ENCODE measurements at places on chromosomes 5 and 9. TPM values are rescaled to one million over a fixed set of nuclear protein-coding genes. Genes with fewer than 3 reads are reported as not detected.

- DNase-seq, result no peak
These were observed 12.4 kb upstream of the SHC3 start for GRCh38 chr9:89191004-89191403.

DNA sequence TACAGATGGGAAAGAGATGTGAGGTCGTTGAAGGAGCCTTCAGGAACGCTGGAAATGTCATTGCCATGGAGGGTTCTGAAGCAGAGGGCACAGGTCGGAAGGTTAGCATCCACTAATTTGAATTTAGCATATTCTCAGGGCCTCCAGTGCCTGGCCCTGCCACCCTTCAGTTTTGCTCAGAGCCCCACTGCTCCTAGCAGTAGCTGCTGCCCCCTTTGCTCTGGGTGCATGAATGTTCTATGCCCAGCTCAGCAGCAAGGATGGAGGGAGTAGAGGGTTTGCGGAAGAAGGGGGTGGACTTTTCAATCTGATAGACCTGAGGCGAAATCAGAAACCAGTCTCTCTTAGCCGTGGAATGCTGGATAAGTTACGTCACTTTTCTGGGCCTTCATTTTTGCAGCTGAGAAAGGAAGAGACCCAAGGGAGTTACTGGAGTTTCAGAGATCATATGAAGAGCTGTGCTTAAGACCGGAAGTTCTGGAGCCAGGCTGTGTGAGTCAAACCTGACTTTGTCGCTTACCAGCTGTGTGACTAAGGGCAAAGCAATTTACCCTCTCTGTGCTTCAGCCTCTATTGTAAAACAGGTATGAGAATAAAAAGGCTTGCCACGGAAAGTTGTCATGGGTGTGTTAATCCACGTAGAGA is 133.2 kb upstream of the PANK3 start:
- peak; percentile 97 for DNase-seq

- DNase-seq, result peak; percentile 91
These were observed 17.9 kb upstream of the ZSWIM6 start for GRCh38 chr5:61313960-61314681.

- no peak for DNase-seq
These were observed 150 bp downstream of the SNX30 start for GRCh38 chr9:112750764-112751055.

Gene NOP16
- 17.0 TPM for total RNA-seq

Gene RRAGA
- 62.5 TPM for total RNA-seq

Gene BAAT
- not detected for total RNA-seq

Gene EFNA5
- total RNA-seq, result 2.1 TPM
